DND-41 (cell line): ENCODE measurements at places on chromosomes 2 and 18.
A peak's percentile ranks its signal among the peaks of the same experiment; 100 is the strongest.

DNA sequence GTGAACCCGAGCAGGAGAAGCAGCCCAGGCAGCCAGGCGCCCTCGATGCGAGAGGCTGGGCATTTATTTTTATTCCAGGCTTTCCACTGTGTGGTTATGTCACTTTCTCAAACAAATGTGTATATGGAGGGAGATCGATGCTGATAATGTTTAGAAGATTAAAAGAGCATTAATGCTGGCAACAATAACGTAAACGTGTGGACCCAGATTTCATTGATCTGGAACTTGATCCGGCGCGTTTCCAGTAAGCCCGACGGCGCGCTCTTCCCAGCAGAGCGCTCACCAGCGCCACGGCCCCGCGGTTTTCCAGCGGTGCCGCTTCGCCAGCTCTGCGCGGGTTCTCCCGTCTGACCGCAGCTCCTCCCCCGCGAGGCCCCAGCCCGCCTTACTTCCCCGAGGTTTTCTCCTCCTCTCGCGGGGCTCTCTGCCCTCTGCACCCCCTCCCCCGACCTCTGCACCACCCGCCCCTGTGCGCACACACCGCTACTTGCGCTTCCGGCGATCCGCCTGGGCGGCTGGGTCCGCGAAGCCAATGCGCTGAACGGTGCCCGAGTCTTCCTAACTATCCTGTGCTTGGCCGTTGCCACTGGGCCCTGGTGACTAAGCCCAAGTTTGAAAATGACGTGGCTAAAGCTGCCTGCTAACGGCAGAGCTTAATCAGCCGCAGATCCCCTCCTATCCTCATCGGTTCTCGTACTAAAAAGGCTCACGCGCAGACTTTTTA is 6.1 kb downstream of the ONECUT2 start:
- no peak for DNase-seq

DNA sequence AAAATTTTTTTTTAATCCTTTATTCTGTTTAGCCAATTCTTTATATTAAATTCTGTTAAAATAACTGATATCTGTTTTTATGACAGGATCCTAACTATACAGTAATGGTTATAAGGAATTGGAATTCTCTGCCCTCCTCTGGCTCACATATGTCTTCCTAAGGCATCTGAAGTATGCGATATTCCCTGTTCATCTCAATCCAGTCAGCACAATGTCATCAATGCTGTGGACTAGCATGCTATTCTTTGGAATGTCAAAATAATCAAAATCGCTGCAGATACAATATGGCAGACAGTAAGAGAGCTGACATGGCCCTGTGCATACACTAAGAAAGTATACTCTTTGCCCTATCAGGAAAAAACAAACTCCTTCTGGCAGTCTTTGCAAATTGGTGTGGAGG is 107.6 kb downstream of the AP1S3 start:
- DNase-seq: no peak

DNA sequence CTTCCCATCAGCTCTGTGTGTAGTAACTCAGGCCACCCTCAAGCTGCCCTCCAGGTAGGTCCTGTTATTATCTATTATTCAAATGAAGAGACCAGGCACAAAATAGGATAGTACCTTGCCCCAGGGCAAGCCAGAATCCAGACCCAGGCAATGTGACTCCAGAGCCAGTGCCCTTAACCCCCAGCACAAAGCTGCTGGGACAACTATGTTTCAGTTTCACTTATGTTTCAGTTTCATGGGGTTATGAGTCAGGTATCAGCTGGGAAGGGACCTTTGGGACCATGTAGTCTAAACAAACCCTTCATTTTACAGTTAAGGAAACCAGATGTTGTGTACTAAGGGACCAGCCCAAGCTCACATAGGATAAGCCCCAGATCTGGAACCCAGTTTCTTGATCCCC is 10.0 kb downstream of the HK2 start:
- peak; percentile 30 for DNase-seq

- DNase-seq: no peak
Measured at GRCh38 chr2:102081606-102082005, 60.9 kb upstream of the IL1R1 start.

DNA sequence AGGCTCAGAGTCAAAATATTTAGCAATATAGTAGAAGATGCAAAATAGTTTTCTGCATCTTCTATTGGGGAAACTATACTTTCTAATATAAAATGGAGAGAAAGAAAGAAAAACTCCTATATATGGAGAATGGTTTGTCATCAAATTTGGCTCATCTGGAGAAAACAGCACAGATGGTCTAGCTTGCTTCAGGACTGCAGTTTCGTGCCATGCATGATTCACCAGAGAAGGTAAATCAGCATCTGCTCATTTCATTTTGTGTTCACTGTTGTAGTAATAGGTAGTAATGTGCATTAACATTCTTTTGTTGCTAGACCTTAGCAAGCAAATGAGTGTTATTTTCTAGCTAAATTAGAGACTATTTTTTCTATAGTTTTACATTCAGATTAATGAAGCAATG is 179.0 kb downstream of the ASXL3 start:
- DNase-seq: no peak

DNA sequence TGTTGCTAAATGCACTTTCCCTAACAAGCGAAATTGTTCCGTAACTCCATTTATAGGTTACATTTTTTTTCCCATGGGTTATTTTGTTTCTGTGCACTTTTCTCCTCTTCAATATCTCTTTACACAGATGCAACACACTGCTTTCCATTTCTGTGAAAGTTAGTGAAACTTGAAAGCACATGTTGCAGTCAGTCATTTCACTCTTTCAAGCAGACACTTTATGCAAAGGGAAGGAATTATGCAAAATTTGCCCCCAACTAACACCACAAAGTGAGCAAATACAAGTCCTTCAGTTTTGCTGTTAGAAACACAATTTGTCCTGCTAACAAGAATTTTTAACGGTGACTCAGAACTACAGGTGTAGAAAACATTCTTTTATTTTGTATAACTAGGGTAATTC is 124.8 kb downstream of the PTH2R start:
- DNase-seq: no peak

DNA sequence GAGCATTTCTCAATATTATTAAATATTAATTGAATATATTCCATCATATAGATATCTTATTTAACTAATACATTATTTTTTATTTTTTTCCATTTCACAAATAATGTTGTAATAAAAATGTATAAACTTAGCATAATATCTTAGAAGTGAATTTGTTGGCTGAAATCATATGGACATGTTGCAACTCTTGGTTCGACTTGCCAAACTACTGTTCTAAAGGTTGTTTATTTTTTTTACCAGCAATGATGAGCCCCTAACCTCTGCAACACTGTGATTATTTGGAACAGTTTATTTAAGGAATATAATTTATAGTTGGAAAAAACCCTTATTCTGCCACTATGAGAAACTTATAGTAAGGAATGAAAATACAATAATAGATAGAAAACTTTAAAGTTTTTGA is 8.8 kb upstream of the NAB1 start:
- DNase-seq: no peak

DNA sequence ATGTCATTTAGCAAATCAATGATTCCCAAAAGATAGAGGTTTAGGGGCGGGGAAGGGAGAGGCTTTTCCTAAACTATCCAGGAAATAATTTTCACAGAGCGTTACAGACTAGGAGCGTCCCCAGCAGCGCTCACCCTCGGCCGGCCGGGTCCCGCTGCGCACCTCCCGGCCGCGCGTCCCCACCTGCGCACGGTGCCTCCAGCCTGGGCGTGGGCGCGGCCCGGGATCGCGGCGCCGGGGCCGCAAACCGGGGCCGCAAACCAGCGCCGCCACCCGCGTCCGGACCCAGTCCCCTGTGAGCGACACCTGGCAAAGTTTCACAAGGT is 684 bp upstream of the ZCCHC2 start:
- DNase-seq: no peak

- DNase-seq: peak; percentile 39
Measured at GRCh38 chr2:18749912-18750526, 160.7 kb upstream of the NT5C1B start.

- no peak for DNase-seq
Measured at GRCh38 chr2:167980439-167980838, 267.0 kb downstream of the STK39 start.

- no peak for DNase-seq
Measured at GRCh38 chr2:44139741-44140140, 28.9 kb upstream of the PPM1B start.

DNA sequence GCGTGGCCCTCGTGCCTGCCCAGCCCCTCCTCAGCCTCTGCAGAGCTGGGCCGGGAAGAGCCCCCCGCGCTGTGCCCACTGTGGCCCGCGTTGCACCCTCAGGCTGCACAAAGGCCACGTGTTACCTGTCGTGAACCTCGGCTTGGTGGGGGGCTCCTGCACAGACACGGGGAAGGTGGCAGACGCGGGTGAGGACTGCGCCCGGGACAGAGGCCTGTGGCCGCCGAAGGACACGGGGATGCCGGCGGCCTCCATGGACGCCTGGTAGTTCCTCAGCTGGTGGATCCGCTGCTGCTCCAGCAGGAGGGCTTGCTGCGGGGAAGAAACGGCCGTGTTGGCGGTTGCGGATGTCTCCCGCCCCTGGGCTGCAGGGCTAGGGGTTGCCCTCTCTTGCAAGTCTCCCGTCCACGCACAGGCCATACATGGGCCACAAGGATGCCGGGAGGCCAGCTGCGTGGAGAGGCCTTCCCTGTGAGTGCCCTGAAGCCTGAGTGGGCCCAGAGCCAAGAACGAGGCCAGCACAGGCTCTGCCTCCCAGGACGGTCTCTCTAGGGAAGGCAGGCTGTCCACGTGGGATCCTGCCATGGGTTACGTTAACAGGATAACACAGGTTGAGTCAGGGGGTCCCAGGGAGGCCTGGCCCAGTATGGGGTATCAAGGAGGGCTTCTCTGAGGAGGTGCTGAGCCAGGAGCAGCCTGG is 263.7 kb downstream of the TWIST2 start:
- DNase-seq: no peak

GRCh38 chr2:67888351-67889005 is 174.3 kb downstream of the C1D start:
- DNase-seq: no peak

DNA sequence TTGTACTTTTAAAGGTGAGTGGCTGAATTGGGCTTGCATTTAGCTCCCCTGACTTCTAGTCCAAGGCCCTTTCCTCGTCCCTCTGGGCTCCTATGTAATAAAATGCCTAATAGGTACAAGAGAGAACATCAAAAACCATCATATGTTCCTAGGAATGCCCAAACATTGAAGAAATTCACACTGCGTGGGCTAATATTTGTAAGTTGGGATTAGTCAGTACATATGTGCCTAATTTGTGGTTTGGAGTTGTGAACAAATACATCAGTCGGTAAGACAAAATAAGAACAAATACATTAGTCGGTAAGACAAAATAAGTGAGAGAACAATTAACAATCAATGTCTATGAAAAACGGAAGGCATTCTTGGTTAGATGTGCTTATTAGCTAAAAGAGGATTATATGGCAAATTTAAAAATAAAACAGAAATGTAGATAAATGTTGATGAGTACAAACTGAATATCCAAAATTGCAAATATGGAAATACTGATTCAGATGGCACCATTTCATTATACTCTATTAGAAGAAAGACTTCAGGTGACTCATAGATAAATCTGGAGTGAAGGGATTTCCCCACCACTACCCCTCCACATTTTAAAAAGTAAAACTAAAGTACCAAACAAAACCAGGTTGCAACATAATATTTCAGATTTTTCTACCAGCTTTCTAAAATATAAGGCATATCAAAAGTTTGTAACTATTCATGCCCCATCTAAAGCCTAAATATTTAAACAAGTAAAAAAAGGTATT is 325.4 kb downstream of the ZEB2 start:
- DNase-seq: no peak

- DNase-seq: no peak
Measured at GRCh38 chr2:84373391-84373790, 85.7 kb downstream of the SUCLG1 start.

- no peak for DNase-seq
Measured at GRCh38 chr2:177525351-177525924, 132.9 kb downstream of the AGPS start.

- no peak for DNase-seq
Measured at GRCh38 chr18:9240270-9240669, 94.3 kb upstream of the TWSG1 start.

- no peak for DNase-seq
Measured at GRCh38 chr2:236415684-236416444, 151.7 kb upstream of the ASB18 start.

GRCh38 chr2:209529579-209529978 is 105.7 kb downstream of the MAP2 start:
- no peak for DNase-seq

DNA sequence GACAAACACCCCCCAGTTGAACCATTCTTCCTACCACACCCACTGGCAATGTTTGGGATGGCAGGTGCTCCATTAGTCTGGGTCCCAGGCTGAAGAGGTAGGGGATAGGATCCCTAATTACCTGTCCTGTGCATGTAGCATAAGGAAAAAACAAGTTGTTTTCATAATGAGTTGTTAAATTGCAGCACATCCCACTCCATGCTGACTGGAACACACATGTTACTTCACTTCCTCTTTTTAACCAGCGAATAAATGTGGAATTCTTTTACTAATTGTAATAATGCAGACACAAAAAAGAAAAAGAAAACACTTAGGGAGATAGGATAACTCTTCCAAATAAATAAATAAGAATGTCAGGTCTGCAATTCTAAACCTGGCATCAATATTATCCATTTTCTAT is 11.8 kb upstream of the CBLN2 start:
- DNase-seq: no peak

DNA sequence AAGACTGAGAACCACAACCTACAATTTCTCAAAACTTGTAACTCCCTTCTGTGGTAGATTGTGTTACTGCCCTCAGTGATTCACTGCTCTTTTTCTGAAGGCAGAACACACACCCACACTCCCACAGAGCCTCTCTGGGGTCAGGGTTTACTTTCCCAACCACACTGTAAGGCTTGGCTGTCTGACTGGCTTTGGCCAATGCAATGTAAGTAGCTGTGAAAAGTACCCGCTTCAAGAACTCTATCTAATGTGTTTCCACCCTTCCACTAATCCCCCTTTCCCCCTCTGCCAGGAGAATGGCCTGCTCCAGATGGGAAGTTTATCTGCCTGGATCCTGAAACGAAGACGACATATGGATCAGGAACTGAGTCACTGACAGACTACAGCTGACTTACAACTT is 222.7 kb downstream of the CDH2 start:
- no peak for DNase-seq

- DNase-seq: no peak
Measured at GRCh38 chr2:3749201-3749600, 45.8 kb downstream of the DCDC2C start.

DNA sequence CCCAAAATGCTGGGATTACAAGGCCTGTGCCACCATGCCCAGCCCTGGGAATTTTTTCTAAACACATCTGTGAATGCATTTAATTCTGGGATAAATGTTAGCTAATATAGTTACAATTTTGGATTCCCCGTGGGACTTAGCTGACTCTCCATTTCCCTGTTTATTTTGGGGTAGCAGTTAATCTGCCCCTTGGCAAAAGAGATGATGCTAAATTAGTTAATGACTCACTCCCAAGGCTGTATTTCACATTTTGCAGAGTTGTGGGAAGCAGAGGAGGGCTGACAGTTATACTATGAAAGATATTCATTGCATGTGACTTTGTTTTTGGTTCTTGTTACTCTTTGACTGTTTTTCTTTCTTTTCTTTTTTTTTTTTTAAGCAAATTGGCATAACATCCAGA is 3.2 kb downstream of the MTHFD2 start:
- no peak for DNase-seq

GRCh38 chr2:100437751-100438150 is 20.3 kb upstream of the CHST10 start:
- DNase-seq: no peak
